ENCODE measurements at places on chromosomes 3 and 15.

DNA sequence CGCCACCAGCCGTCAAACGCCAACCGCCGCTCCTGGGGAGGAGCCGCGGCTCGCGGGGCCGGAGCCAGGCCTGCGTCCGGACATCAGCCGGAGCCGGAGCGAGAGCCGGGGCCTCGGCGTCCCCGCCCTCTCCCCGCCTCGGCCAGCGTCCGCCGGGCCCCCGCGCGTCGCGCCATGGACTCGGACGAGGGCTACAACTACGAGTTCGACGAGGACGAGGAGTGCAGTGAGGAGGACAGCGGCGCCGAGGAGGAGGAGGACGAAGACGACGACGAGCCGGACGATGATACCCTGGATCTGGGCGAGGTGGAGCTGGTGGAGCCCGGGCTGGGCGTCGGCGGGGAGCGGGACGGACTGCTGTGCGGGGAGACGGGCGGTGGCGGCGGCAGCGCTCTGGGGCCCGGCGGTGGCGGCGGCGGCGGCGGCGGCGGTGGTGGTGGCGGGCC is 359 bp downstream of the ARIH1 start:
- DNase-seq = no peak

DNA sequence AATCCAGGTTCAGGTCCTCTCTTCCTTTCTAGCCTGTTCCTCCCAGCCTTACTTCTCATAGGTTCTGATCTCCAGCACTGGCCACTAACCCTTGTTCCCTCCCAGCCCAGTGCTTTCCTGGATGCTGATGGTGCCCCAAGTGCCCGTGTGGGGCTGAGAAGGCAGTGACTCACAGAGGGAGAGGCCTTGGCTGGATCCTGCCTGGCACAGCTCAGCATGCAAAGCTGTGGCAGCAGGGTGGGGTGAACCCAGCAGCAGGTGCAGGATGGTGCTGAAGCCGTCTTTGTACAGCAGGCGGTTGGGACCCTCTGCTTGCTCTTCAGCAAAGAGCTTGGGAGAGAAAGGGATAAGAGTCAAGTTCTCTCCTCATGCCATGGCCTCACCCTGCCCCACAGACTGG is 7.6 kb downstream of the LPCAT4 start:
- DNase-seq = no peak

DNA sequence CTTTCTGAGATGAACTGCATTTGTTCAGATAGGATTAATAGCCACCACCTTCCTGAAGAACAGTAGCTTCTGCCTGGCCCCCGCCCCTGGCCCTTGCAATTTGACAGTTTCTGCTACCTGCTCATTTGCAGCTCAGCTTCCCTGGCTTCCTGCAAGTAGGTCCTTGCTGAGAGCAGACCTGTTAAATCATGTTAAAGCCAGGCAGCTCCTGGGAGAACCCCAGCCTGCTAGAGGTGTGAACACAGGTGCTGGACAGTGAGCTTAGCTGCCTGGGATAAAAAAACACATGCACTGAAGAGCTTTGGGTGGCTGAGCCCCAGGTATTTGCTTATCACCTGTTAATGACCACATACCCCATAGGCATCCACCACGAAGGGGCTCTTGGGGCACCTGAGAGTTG is 143.4 kb downstream of the PTPRG start:
- no peak for DNase-seq

GRCh38 chr3:33419948-33420347 is 20.3 kb downstream of the UBP1 start:
- DNase-seq = no peak

DNA sequence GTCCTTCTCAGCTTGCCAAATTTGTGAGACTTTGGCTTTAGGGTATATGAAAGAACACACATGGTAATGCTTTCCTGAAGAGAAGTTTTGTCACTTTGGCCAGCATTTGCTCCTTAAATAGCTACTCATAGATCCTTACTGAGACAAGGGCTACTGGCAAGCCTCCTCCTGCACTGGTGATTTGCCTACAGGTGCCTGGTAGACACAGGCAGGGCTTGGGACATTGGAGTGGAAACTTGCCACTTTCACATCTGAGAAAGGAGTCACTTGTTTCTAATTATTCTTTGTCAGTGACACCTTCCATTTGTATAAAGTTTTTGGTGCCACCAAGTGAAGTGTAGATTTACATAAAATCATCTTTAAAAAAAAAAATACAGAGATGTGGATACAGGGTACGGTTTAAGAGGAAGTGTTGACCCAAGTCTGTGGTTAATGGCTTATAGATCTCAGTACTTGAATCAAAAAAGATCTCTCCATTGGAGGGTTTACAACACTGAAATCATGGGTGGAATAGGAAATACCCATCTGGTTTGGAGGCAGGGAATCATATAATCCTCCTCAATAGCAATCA is 132.8 kb upstream of the GADL1 start:
- DNase-seq = no peak

- no peak for DNase-seq
Measured at GRCh38 chr3:12073106-12073505, 68.9 kb downstream of the SYN2 start.

Measured in stimulated activated CD4-positive, alpha-beta T cell treated with anti-CD3 and anti-CD28 coated beads, Interleukin-1b, Interleukin-23, amount 100 ng/mL, for 4 hours (primary cell).